ENCODE measurements at places on chromosomes 16 and 17.

GRCh38 chr17:29855686-29856085 is 74.3 kb downstream of the SSH2 start:
- no peak for DNase-seq

DNA sequence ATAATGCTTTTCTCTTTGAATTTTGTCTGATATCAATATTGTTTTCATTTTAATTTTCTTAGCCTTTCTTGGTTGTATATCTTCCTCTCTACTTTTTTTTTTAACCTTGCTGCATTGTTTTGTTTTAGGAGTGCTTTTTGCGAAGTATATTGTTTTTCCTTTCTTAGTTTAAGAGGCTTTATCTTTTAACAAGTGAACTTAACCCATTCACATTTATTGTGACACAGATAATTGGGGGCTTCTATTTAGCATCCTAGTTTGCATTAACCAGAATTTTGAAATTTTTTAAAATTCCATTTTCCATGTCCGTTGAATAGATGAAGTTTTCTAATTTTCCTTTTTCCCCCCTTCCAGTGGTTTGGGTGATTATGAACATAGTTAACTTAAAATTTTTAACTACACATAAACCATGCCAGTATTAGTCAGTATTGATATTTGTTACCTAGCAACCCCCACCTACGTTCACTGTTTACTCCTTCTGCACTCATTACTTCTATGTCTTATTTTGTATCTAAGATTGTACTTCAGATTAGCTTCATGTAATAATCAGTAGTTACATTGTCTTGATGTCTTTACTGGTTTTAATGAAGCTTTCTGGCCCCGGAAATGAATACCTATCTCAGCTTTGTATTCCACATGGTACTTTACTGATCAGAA is 44.4 kb downstream of the TNRC6A start:
- no peak for DNase-seq

- no peak for DNase-seq
These were observed 202.0 kb downstream of the C16orf78 start for GRCh38 chr16:49575346-49576172.

GRCh38 chr16:29968205-29968604 is 5.5 kb upstream of the TAOK2 start:
- no peak for DNase-seq
